ENCODE measurements at places on chromosomes 13 and 19.

- H3K27ac ChIP-seq: no peak overlapping the region
- no peaks in the 10 kb centered on the region for H3K36me3 ChIP-seq
Observed at GRCh38 chr19:6125571-6125989, 9.9 kb upstream of the ACSBG2 start.

DNA sequence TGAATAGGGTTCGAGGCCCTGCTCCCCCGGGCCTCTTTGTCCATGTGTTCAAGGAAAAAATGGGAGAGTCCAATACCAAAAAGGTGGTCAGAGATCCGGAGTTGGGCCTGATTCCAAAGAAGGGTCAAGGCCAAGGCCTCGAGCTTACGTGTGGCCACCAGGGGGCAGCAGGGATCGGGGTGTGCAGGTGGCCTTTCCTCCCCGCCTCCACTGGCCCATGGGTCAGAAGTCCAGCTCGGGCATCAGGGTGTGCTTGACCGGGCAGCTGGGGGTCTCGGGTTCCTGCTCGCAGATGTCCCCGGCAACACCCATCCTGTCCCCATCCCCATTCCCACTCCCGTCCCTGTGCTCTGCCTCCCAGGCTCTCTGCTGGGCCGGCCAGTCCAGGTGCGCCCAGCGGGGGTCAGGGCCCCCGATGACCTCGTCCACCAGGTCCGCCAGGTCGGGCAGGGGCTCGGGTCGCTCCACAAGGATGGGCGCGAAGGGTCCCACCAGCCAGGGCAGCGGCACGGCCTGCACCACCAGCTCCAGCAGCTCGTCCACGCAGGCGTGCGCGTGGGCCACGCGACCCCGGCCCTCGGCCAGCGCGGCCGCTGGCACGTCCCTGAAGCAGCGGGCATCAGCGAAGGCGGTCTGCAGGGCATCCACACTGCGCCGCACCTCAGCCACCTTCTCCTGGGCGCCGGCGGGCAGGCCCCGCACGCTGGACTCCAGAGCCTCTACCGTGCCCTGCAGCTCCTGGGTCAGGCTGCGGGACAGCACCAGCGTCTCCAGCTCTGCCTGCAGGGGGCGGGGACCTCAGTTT is 5.2 kb upstream of the PLIN4 start:
- H3K27me3 ChIP-seq: no peaks in the 10 kb centered on the region
- no peak overlapping the region for H3K4me3 ChIP-seq
- peak; percentile 49 for DNase-seq
- H3K36me3 ChIP-seq: no peaks in the 10 kb centered on the region
- no peaks in the 10 kb centered on the region for H3K4me1 ChIP-seq

DNA sequence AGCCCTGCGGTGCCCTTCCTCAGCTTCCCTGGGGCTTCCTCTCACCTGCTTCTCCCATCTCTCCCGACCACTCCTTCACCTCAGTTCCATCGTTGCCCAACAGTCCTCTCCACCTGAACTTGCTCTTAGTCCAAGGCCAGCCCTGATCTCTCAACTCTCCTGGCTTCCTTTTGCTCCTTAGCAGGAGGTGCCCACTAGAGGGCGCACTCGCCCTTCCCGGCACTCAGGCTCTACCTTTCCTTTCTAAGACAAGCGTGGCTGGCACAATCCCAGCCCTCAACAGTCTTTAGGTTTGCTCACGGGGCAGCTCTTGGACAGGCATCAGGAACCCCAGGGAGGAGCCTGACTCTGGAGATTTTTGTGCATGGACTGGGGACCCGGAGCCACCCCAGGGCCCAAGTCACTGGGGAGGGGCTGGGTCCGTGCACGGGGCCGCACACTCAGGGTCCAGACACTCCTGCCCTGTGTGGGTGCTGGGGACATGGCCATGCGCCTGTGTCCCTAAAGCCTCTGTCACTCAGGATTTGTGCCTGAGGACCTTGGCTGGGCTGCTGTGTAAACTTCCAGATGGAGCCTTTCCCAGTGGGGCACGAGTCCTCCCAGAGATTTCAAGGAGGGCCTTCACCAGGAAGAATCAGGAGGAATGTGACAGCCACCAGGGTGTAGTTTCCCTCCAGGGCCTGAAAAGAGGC is 12.1 kb upstream of the CEACAM8 start:
- H3K4me1 ChIP-seq: no peaks in the 10 kb centered on the region
- H3K36me3 ChIP-seq: no peaks in the 10 kb centered on the region
- H3K27ac ChIP-seq: no peak overlapping the region

DNA sequence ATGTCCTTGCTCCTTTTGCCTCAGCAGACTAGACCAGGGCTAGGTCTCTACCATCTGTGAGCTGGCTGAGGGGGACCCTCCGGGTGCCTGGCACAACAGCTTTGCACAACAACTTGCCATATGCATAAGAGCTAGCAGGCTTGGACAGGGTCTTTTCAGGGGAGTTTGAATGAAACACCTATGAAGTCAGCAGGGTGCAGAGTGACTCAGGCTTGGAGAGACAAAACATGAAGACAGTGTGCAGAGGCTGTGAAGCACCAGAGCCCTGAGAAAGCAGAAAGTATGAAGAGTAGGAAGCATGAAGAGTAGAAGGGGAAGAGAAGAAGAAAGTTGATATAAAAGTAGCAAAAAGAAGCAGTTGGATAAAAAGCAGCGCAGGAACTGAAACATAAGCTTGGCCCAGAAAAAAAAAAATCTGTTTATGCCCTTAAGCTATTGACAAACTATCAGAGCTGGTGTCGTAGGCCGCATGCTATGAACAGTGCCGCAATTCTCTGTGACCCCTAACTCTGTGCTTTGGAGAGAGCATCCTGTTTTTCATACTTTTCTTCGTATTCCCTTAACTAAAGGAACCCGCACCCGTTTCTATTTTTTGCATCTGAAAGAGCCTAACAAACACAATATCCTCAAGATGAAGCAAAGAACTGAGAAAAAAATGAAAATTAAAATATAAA is 52.7 kb upstream of the FAM216B start:
- no peaks in the 10 kb centered on the region for H3K27me3 ChIP-seq
- no peak overlapping the region for H3K4me3 ChIP-seq
- no peak for DNase-seq
- no peak overlapping the region for H3K27ac ChIP-seq
- H3K36me3 ChIP-seq: no peaks in the 10 kb centered on the region

DNA sequence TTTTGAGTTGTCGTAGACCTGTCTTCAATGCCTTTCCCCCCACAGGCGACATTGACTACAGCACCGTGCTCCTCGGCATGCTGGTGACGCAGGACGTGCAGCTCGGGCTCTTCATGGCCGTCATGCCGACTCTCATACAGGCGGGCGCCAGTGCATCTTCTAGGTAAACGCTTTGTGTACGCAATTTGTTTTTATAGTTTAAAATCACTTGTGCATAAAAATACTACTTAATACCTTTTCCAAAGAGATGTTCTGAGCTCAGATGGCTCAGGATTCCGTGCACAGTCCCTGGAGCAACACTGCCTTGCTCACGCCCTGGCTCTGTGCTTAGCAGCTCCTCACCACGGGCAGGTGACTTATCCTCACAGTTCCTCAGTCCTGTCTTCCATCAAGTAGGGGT is 30.1 kb upstream of the DCUN1D2 start:
- no peak for DNase-seq
- H3K4me3 ChIP-seq: no peak overlapping the region
- no peak overlapping the region for H3K27ac ChIP-seq
- H3K4me1 ChIP-seq: peaks cover 6% of the 10 kb centered on the region
- peaks cover 11% of the 10 kb centered on the region for H3K36me3 ChIP-seq

GRCh38 chr13:28710161-28710560 is 8.6 kb downstream of the SLC46A3 start:
- peaks cover 19% of the 10 kb centered on the region for H3K36me3 ChIP-seq
- no peak overlapping the region for H3K27ac ChIP-seq
- H3K27me3 ChIP-seq: no peaks in the 10 kb centered on the region
- no peaks in the 10 kb centered on the region for H3K4me1 ChIP-seq

DNA sequence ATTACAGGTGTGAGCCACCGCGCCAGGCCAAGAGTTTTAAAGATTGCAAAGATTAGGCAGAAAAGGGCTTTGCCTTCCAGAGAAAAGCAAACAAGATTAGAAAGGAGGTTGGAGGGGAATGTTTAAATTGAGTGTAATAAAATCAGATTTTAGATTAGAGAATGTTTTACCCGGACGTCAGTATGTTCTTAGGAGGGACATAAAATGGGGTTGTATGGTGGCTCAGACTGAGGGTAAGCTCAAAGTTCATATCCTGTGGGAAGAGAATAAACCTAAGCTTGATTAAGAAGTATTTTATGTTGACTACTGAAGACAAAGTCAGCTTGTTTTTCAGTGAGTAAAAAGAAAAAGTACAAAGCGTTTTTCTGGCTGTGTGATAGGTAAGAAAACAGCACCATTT is 34.1 kb upstream of the ZNF681 start:
- no peaks in the 10 kb centered on the region for H3K27me3 ChIP-seq
- no peak overlapping the region for H3K27ac ChIP-seq
- H3K4me1 ChIP-seq: no peaks in the 10 kb centered on the region
- H3K36me3 ChIP-seq: no peaks in the 10 kb centered on the region
- DNase-seq: no peak
- no peak overlapping the region for H3K4me3 ChIP-seq

GRCh38 chr19:38619361-38620174 is 580 bp downstream of the EIF3K start:
- H3K4me1 ChIP-seq: peaks cover 44% of the 10 kb centered on the region
- no peaks in the 10 kb centered on the region for H3K27me3 ChIP-seq
- DNase-seq: no peak

DNA sequence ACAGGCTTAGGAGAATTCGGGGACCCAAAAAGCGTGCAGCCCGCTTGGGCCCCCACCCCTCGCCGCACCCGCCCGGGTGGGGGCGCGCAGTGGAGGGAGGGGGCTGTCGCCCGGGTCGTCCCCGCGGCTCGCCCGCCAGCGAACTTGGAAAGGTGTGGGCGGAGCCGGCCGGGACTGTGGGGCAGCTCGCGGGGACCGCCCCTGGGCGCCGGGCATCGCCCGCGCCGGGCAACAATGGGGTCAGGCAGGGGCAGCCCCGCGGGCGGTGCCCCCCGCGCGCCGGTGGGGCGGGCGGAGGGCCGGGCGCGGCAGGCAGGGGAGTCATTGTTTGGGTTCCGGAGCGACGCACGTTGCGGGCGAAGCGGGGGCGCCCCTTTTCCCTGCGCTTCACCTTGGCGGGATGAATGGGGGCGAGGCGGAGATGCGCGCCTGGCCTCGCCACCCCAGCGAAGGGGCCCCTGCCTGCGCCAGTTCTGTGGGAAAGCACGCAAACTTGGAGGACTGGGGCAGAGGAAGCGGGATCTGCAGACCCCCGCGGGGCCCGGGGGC is 647 bp upstream of the KLF12 start:
- peak overlapping the region; percentile 99 for H3K27ac ChIP-seq
- no peaks in the 10 kb centered on the region for H3K36me3 ChIP-seq
- H3K4me1 ChIP-seq: peaks cover 28% of the 10 kb centered on the region
- peak; percentile 83 for DNase-seq
- no peaks in the 10 kb centered on the region for H3K27me3 ChIP-seq

DNA sequence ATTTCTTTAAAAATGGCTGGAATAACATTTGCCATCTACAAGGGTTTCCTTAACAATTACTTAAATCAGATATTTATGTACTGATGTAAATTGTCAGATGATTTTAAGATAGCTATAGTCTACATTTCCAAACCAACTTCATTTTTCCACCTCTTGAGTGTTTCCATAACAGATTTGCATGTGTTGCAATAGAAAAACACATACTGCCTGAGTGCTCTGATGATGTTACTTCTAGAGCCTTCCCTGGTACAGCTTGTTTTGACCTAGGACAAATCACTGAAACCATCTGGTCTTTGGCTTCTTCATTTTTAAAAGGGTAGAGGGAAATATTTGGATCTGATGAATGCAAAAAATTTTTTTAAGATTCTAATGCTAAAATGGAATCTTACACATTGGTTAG is 245.9 kb downstream of the PCDH9 start:
- no peaks in the 10 kb centered on the region for H3K36me3 ChIP-seq
- no peak for DNase-seq
- no peaks in the 10 kb centered on the region for H3K4me1 ChIP-seq
- no peak overlapping the region for H3K4me3 ChIP-seq
- no peak overlapping the region for H3K27ac ChIP-seq
- H3K27me3 ChIP-seq: no peaks in the 10 kb centered on the region

DNA sequence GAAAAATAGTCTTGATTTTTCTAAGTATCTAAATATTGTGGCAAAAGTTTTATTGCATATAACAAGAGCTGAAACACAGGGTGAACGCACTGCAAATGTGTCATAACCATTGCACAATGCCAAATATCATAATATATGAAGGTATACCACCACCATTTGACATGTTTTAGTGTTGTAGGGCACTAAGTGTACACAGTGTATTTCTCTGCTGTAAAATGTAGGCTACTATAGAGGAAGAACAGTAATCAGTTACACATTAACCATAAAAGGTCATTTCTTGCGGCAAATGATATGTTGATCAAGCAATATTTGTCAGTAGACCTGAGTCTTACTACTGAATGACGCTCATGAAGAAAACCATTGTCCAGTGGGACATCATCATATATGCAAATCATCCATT is 18.3 kb upstream of the KLF5 start:
- no peak for DNase-seq
- H3K4me1 ChIP-seq: no peaks in the 10 kb centered on the region
- H3K4me3 ChIP-seq: no peak overlapping the region
- no peaks in the 10 kb centered on the region for H3K36me3 ChIP-seq

DNA sequence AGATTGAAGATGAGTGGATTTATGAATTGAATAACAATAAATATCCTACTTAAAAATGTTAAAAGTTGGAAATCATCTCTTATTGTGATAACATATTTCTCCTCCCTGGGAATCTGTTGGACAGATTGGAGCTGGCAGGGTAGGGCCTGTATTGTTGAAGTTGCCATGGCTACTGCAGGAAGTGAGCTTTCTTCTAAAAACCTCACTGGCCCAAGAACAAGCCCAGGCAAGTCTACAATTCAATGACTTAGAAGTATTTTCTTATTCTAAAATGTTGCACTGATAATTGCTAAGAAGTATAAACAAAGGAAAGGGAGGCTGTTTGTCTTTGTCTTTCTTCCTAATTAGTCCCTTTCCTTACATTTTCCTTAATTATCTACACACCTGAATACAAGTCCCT is 112.1 kb downstream of the DLEU7 start:
- peaks cover 5% of the 10 kb centered on the region for H3K27me3 ChIP-seq
- H3K36me3 ChIP-seq: no peaks in the 10 kb centered on the region
- no peak overlapping the region for H3K27ac ChIP-seq
- no peak for DNase-seq
- no peak overlapping the region for H3K4me3 ChIP-seq

Data from natural killer cell (primary cell).